ENCODE measurements at places on chromosomes 6 and 20.

- no peak for DNase-seq
Measured at GRCh38 chr20:62985444-62985778, 21.4 kb downstream of the BHLHE23 start.

- DNase-seq, result no peak
Measured at GRCh38 chr6:80467408-80467807, 360.9 kb downstream of the BCKDHB start.

- DNase-seq, result no peak
Measured at GRCh38 chr6:39904946-39905639, 29.2 kb downstream of the MOCS1 start.

DNA sequence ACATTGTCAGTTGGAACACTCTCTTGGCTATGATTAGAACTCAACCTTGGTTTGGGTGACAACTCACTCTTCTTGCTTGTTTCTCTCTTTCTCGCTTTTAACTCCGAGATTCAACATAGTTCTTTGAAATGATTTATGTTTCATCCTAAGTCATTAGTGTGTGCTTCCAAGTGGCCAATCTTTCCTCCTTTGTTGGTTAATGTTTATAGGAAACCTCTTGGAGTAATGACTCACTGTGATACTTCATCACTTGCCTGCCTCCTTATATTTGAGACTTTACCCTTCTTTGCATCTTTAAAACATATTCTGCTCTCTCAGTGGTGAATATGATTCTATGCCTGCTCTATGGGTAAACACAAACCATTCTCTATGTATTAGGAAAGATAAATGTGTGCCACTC, 279.7 kb upstream of the FLRT3 start:
- no peak for DNase-seq

All from lung (tissue), 17 donors.